ENCODE measurements at places on chromosomes 3 and 15.
A peak's percentile ranks its signal among the peaks of the same experiment; 100 is the strongest.

DNA sequence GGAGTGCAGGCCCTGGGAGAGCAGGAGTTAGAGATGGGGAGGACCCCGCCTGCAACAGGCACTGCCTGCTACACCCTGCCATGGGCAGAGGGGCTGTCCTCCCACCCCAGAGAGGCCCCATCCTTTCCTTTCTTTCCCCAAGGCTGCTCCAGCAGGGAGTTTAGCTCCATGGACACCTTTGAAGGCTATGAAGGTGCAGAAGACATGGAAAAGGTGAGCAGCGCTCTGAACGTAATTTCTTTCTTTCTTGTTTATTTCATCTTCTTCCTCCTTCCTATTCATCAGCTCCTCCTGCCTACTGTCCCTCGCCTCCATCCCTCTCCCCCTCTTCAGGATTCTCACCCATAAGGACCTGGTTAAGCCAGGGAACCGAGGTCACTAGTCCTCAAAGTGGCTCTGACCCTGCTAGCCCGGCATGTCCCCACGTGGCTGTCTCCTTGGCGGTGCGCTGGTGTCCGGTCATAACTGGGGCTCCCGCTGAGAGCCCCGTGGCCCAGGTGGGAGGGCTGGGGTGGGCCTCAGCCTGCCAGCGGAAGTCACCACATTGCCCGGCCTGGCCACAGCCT, 16.0 kb upstream of the ADIPOQ start:
- DNase-seq = no peak

- DNase-seq = peak; percentile 67
Measured at GRCh38 chr15:90219421-90220141, 14.2 kb downstream of the CIB1 start.

DNA sequence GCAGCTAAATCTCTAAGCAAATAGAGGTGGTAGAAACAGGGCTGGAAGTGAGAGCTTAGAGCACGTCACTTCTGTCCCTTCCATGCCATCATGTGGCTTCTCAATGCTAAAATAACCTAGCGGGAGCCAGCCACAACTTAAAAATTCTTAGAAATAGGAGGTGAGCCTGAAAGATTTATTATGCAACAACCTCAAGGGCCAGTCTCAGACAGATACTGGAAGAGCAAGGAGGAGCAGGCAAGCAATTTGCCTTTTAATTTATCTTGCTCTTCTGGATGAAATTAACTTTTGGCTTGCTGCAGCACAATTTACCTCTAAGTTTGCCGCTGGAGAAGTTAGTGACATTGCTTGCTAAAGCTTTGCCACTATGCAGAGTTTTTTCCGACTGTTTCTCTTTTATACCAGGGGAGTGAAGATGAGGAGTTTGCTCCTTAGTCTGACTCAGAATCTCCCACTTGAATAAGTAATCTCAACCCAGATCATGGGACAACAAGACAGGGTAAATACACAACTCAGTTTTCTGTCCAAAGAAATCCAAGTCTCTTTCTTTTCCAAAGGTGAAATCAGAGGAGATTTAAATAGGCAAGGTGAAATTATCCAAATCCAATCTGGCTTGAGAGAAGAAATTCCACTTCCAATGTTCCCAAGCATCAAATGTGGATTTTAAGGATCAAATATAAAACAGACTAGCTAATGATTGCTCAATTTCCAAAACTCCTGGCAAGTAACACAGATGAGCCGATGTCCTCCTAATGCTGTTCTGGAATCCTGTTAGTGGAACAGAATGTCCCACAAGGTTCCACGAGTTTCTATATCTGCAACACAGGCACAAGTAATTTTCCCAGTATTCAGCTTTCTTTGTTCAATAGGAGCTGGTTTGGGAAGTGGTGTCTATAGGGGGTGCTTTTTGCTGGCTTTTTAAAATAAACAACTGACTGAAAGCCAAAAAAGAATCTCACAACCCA, 329.4 kb upstream of the RORA start:
- no peak for DNase-seq

DNA sequence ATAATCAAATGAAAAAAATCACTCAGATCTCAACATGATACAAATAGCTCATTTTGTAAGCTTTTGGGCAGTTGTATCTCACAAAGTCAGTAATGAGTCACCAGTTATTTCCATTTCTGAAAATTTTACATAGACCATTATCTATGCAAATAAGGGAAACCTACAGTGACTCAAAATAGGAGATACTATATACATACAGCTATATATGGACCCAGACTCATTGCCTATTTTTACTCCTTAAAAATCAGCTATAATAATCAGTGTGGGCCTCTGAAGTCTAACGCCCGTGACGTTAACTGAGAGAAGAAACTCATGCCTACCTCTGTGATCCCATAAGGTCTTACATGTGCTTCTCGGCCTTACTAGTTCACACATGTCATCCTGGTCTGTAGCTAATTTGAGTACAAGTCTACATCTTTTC, 31.6 kb downstream of the LRIG1 start:
- DNase-seq = no peak

DNA sequence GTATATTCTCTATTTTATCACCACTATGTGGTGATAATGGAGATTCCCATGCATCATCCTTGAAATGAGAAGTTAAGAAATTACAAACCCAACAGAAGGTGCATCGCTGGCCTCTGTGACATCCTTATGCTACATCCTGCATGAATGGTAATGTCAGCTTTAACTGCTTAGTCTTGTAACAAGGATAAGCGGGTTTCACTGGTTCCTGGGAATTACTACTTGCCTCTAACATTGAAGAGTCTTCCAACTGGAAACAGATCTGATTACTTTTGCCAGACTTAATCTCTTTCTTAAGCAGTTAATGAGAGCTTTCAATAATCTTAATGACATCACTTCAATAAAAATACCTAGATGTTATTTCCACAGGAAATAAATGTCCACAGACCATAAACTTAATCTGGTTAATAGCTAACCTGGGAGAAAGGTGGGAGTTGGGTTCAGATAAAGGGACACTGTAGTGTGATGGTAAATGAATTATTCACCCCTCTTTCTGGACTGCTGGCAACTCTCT, 44.0 kb downstream of the FMN1 start:
- no peak for DNase-seq

DNA sequence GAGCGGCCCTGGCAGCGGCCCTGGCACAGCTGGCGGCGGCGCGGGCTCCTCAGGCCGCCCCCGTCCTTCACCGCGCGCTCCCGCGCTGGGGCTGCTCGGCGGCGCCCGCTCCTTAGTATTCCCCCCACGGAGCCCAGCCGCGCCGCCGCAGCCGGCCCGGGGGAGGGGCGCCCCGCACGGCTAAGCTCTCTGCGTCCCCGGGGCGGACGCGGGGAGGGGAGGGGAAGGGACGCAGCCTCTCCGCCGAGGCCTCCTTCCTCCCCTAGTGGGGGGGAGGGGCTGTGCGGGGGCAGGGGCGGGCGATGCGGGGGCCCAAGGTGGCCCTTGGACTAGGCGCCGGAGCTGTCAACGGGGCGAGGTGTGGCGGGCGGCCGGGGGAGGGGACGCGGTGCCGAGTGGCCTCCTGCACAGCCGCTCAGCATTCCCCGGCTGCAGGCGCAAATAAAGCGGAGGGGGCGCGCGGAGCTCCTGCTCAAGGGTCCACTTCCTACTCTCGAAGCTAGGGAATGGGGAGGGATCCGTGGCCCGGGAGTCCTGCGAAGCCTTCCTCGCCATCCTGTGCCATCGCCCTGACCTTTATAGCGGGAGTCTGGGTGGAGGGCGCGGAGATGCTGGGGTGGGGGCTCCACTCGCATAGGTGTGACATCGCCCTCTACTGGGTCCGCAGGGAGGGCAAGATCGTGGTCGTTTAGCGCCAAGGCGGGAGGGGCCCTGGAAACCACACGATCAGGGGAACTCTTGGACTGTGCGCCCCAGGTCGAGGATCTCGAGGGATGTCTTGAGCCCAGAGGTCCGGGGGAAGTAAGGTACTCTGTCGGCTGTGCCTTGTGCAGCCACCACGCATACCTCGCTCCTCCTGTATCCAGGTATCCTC, 22.2 kb downstream of the EPHB3 start:
- DNase-seq = no peak

DNA sequence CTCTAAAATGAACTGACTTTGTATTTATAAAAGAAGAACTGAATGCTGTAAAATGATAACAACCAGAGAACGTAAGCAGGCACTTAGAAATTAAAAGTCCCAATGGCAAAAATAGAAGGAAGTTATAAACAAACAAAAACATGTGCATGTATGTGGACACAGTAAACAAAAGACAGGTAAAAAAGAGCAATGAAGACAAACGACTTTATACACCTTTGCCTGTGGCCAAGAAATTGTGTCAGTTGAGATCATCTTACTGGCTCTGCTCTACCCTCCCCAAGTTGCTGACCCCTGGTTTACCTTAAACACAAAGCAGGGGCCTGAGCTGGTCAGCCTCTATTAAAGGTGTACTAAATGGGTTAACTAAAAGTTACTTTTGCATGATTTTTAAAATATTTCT, 41.7 kb upstream of the GP5 start:
- no peak for DNase-seq

- no peak for DNase-seq
Measured at GRCh38 chr3:138371070-138371965, 22.9 kb downstream of the MRAS start.

GRCh38 chr15:64348455-64348854, 7.5 kb downstream of the CSNK1G1 start:
- DNase-seq = no peak

DNA sequence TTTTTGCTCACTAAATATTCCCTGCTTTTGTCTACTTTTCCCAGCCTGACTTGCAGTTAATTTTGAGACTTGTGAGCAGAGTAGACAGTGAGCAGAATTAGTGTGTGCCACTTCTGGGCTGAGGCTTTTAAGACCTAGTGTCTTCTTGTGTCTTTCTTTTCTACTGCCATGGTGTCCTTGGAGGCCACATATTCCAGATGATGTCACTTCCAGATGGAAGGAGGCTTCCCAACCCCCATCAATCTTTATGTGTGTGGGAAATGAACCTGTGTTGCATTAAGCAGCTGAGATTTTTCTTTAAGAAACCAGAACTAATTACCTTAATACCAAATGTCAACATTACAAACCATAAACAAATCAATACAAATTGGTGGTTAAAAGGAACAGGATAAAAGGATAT, 774.7 kb upstream of the ROBO1 start:
- no peak for DNase-seq

All from COLO829 (cell line).